ENCODE measurements at places on chromosomes 13 and 19. TPM values are rescaled to one million over a fixed set of nuclear protein-coding genes. Genes with fewer than 3 reads are reported as not detected.
A peak's percentile ranks its signal among the peaks of the same experiment; 100 is the strongest.

GRCh38 chr13:43347877-43348276 is 324.5 kb downstream of the DNAJC15 start:
- no peak for DNase-seq

GRCh38 chr13:28347456-28348371 is 147.2 kb downstream of the FLT1 start:
- DNase-seq: no peak

GRCh38 chr19:55536951-55537740 is at the start of gene SBK2:
TSS of gene SBK2 (minus strand) at chr19:55537133. CDS start at chr19:55536294, 839 bp downstream.
- DNase-seq: no peak

GRCh38 chr13:72537782-72538181 is 189.6 kb downstream of the MZT1 start:
- DNase-seq: no peak

GRCh38 chr19:45059258-45059965 is 16.9 kb downstream of the ZNF296 start:
- peak; percentile 89 for DNase-seq

- no peak for DNase-seq
Observed at GRCh38 chr13:72599178-72599743, 128.2 kb downstream of the MZT1 start.

DNA sequence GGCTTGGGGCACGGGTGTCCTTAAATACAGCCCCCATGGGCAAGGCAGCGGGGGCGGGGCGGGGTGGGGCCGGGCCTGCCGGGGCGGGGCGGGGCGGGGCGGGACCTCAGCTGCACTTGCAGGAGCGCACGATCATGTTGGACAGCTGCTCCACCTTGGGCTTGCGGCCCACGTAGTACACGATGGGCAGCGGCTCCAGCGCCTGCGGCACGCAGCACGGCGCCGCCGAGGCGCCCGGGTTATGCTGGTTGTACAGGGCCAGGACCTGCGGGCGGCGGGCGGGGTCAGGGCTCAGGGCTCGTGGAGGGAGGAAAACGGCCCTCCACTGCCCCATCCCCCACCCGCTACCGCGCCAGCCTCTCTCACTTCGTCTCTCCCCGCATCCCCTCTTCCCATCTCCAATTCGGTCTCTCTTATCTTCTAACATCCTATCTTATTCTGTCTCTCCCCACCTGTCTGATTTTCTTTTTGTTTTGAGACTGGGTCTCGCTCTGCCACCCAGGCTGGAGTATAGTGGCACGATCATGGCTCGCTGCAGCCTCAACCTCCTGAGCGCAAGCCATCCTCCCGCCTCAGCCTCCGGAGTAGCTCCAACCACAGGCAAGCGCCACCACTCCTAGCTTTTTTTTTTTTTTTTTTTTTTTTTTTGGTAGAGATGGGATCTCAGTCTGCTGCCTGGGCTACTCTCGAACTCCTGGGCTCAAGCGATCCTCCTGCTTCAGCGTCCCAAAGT is 21.1 kb downstream of the CCDC97 start:
- DNase-seq: peak; percentile 70

DNA sequence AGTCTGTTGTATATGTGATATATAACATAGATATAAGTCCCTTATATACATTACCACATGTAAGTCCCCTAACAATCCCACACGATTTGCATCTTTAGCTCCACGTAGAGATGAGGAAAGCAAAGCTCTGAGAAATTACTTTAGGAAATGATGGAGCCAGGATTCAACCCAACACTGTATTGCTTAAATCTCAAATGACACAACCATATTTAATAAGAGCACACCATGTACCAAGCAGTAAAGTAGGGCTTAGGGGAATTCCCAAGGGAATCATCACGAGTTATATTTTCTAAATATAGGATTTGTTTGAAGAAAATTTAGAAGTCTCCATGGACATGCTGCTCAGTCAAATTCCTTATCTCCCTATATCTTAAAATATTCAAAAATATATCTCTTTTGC is 61.3 kb upstream of the POMP start:
- no peak for DNase-seq

GRCh38 chr13:106534639-106535551 is 567 bp downstream of the EFNB2 start:
- DNase-seq: peak; percentile 71

GRCh38 chr19:37362733-37363132 is 8.2 kb upstream of the ZNF527 start:
- peak; percentile 18 for DNase-seq

GRCh38 chr13:42950181-42950580 is 41.9 kb downstream of the EPSTI1 start:
- DNase-seq: no peak

DNA sequence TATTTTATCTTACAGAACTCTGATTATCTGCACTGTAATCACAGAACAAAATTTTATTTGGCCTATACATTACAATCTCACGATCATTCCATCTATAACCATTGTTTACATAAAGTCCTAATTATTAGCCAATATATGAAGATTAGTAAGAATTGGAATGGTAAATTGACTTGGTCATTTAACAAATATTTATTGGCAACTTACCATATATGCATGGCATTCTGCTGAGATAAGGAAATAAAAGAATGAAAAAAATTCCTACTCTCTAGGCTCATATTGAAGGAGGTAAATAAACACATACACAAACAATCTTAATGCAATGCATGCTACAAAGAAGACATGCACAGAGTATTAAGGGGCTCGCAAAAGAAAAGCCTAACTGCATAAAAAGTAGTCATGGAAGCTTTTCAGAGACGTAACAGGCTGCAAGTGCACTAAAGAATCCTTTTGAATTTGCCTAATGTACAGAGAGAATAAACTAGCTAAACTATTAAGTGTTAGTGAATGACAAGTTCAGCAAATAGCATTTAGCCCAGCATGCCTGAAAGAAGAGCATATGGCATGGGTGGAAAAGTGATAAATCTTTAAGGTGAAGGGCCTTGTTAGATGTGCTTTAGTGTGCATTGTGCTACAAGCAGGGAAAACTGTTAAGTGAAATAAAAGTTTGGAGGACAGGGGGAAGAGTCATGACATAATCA is 1131.1 kb downstream of the PCDH9 start:
- no peak for DNase-seq

DNA sequence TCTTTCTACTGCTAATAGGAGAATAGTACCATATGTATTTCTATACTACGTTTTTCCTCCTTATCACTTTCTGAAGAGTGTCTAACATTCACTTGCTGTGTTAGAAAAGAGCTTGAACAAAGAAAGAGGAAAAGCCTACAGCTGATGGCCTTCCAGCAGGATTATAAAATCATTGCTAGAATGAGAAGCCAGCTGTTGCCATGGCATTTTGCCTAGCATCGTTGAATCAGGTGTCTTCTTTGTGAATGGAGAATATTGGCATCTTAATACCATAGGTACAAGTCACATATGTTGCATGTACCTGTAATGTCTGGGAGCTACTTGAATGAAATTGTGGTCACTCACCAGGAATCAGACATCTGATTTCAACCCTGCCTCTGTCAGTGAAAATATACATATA is 1174.9 kb downstream of the PCDH17 start:
- DNase-seq: no peak

- DNase-seq: no peak
Observed at GRCh38 chr13:98918771-98919170, 59.1 kb downstream of the DOCK9 start.

GRCh38 chr19:17951157-17951989 is 15.5 kb upstream of the KCNN1 start:
- no peak for DNase-seq

DNA sequence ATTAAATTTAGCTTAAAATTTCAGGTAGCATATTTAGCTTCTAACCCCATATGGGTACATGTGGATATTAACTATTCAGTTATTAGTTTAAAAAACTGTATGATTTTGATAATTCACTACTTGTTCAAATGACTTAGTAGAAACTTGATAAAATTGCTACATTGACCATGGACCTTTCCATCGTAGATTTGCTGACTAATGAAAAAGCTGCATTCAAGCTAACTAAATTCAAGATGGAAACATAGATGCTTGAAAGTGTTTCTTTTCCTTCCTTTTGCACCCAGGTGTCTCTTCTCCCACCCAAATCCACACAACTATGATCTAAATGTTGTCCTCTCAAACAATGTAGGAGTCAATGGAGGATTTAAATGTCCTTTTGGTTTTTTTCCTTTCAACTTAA is 439.2 kb downstream of the TBC1D4 start:
- no peak for DNase-seq

- no peak for DNase-seq
Observed at GRCh38 chr13:114048443-114048842, 74.6 kb upstream of the C13orf46 start.

DNA sequence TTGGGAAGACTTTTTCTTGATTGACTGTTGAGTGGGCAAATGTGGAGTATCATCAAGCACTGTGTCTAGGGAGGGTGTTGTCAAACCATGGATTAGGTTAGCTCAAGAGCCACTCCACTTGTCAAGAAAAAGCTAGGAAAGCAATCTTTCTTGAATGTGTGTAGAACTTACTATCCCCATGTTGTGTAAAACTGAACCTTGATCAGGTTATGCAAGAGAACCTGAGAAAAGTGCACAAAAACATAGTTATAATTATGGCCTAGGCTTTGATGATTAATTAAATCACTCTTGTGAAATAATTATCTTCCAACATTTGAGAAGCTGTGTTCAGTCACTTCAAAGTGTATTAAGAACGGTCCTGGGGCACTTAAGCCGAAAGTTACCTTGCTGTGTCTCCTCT is 238.2 kb upstream of the OBI1 start:
- DNase-seq: no peak

DNA sequence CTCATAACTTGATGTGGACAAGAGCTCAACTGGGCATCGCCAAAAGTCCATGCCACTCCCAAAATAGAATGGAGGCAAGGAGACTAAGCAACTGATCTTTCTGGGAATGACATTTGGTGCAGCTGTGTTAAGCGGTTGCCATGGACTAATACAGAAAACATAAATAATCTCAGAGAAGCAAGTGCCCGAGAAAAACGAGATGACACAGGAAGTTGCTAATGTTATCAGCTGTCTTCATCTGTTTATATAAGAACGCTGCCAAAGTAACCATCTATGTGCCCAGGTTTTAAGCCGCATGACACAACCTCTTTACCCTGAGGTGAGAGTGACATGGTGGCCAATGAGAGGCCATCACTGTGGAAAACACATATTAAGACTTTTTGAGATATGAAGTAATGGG is 54.9 kb upstream of the SACS start:
- DNase-seq: no peak

Gene DACH1
- 7.0 TPM for total RNA-seq

Gene KLK10
- total RNA-seq: not detected

Gene VAV1
- 4.4 TPM for total RNA-seq

Gene APC2
- total RNA-seq: 0.58 TPM

Gene RRAS
- total RNA-seq: 80.8 TPM

Gene FGF22
- not detected for total RNA-seq

Gene PRR36
- not detected for total RNA-seq

Gene PGPEP1
- 58.9 TPM for total RNA-seq

Gene TEAD2
- 18.3 TPM for total RNA-seq

Measured in stomach (tissue), 19 donors.